ENCODE measurements at places on chromosomes 3 and 15.

- no peak for DNase-seq
These were observed 22.6 kb upstream of the SLC7A14 start for GRCh38 chr3:170608475-170608874.

DNA sequence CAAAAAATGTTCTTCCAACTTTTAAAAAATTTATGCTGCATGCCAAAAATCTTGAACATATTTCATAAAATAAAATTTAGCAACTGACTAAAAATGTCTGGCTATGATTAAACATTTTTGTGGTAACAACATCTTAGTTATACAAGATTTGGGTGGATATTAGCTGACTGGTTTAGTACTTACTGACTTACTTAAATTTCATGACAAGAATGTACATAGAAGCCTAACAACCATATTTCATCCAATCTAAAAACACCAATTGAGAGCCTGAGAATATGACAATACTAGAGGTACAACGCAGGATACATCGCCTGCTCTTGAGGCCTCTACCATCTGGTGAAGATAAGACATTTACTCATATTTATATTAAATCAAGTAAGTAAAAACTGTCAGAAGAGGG is 34.6 kb downstream of the GNB4 start:
- no peak for DNase-seq

DNA sequence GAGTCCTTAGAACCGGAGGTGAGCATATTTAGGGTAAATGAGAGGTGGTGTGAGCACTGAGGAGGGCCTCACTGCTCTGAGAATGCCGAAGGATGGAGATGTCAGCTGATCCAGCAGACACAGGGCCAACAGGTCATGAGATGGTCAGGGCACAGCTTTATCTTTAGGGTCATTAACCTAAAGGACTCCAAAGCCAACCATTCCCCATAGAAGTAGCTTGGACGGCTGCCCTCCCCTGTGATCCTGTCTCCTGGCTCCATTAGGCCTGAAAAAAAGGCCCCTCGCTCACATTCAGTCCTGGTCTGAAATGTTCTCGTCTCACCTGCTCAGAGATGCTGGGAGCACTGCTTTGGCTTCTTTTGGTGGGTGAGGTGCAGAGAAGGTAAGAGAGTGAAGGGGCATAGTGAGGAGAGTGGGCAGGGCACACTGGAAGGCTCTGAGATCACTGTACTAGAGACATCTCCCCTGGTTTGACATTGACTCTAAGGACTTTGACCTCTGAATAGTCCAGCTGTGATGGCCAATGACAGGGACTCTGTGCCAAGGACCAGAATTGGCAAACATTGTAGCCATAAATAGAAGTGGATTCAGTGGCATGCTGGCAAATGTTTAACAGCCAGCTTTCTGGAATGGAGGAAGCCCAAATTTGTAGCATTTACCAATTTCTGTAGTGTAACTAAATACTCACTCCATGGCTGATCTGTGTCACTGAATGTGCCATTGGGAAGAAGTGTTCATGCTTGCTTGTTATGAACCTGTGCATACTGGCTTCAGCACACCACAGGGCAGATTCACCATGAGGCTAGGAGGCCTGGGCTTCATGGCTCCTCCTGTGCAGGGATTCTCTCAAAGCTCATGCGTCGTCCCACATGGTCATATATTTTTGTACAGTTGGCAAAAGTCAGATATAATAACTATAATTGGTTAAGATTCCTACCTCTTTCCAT is 76.2 kb upstream of the MRPS22 start:
- no peak for DNase-seq

GRCh38 chr3:12132881-12133280 is 25.8 kb downstream of the TIMP4 start:
- DNase-seq: no peak

GRCh38 chr3:53820084-53820483 is 26.1 kb downstream of the CHDH start:
- DNase-seq: no peak

DNA sequence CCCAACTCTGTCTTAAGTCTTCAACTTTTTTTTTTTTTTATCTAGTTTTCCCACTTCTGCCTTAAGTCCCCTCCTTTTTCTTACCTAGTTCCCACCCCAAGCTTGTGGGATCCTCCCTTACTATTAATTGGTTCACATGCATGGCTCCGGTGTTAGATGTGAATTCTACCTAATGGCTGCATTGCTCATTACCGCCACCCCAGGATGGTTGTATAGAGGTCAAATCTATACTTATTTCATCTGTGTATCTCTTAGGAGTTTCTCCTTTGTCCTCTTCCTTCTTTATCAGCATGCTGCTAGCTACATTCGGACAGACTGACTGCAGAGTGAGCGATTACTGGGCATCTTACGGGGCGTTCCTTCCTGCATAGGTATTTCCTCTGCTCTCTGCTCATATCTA is 605.7 kb upstream of the GRM7 start:
- no peak for DNase-seq

GRCh38 chr15:88484682-88485331 is 17.3 kb downstream of the MRPS11 start:
- DNase-seq: no peak

DNA sequence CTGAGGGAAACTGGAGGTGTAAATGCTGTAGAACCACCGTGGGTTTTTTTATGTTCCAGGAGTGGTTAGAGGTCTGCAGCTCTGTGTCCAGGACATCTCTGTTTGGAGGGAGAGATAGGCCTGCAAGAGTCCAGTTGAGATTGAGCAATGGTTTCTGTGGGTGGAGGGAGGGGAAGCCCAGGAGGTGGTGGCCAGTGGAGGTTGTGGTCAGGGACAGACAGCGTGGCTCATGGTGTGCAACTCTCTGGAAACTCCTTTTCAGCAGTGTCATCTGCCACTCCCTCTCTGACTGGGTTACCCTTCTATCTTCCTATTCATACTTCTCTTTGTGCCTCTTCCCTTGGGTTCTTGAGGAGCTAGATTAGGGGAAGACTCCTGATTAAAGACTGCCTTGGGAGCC is 9.6 kb downstream of the XCR1 start:
- DNase-seq: no peak

GRCh38 chr3:38637906-38638305 is 11.6 kb downstream of the SCN5A start:
- DNase-seq: no peak

DNA sequence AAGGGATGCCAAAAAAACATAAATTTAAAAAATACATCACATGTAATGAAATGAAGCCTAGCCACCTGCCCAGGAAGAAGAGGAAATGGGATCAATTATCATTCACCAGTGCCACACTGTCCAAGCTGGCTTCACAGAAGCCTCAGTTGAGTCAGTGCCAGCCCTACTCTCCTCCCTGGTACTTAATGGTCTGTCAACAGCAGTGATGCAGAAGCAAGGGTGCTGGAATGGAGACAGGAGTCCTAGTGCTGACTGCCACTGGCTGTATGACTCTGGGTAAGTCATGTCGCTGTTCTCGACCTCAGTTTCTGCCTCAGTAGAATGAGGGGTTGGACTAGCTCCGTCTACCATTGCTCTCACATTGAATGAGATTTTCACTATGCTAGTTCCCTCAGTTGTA is 78.5 kb upstream of the LARS2 start:
- peak; percentile 58 for DNase-seq

GRCh38 chr15:74403991-74404563 is 29.7 kb downstream of the SEMA7A start:
- DNase-seq: no peak

DNA sequence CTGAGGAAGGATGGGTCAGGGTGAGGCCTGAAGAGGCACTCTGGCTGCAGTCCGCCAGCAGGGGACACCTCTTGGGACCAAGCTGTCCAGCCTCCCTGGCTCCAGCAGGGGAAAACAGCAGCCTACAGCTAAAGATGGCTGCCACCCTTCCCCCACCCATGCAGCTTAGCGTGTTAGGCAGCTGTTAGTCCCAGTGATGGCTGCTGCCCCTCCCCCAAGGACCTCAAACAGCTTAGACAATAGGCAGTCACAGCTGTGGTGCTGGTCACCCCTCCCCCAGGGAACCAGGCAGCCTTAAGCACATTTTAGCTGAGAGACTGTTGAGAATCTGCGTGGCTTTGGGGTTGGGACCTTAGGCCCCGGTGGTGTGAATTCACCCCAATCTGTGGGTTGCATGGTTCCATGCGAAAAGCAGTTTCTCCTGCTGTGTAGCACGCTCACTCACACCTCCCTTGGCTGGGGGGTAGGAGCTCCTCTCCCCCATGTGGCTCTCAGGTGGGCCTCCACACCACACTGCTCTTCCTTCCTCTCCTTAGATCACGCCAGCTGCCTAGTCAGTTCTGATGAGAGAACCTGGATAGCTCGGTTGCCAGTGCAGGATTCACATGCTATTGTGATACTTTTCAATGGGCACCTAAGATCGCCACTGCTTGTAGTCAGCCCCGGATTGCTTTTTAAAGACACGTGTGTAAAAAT is 140.5 kb upstream of the CADPS start:
- DNase-seq: peak; percentile 1

- DNase-seq: no peak
These were observed 14.6 kb upstream of the POLG start for GRCh38 chr15:89349206-89349558.

- no peak for DNase-seq
These were observed 187.1 kb downstream of the FMN1 start for GRCh38 chr15:33007303-33007855.

- no peak for DNase-seq
These were observed 69.3 kb downstream of the MCTP2 start for GRCh38 chr15:94300612-94301011.
